ENCODE measurements at places on chromosomes 13 and 19.

DNA sequence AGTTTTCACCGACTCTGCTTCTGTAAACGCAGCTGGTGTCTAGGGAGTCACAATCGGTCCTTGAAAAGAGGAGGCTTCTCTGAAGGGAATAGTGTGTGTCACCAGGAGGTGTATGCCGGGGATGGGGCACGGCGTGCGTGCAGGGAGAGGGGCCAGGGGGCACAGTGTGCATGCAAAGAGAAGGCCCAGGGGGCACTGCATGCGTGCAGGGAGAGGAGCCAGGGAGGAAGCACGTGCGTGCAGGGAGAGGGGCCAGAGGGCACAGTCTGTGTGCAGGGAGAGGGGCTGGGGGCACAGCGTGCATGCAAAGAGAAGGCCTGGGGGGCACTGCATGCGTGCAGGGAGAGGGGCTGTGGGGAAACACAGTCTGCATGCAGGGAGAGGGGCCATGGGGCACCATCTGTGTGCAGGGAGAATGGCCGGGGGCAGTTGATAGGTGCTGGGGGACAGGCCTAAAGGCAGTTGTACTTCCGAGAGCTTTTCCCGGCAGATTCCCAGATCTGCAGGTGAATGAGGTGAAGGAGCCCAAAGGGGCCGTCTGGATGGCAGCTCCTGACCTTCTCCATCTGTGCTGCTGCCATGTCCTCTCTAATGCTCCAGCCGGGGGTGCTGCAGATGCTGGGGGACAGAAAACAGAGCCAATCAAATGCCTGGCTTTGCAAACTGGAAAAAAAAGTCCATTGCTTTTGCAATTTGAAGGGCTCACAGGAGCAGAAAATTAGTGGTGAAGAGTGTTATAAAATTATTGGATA, 36.4 kb downstream of the ATP11A start:
- DNase-seq = no peak

- no peak for DNase-seq
Observed at GRCh38 chr19:10899151-10899653, 27.8 kb downstream of the CARM1 start.

DNA sequence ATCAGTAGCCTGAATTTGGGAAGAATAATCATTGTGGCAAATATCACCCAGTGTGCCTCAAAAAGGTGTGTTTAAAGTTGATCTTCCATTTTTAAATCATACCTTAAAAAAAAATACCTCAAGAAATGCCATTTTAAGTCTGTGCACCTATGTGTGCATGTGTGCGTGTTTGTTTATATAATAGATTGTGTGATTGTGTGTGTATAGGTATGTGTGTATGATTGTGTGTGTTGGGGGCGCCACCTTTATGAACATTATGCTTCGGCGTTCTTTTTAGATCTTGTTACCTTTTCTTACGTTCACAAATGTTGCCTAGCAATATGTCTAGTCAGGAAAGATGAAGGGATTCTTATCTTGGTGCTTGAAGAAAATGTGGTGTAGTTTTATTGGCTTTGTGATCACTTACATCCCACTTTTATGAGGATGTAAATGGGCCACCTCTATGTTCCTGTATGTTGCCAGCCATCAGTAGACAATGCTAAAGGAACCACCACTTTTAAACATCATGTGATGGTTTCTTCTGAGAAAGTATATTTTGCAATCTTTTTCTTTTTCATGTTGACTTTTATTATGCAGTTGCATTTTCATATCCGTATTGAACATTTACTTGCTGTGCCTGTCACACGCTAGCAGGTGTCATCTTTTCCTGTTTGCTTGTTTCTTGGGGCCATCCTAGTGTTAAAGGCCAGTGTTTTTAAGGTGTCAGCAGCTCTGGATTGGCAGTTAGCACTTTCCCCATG, 2.2 kb upstream of the IRS2 start:
- no peak for DNase-seq

GRCh38 chr13:24146961-24147569, 13.5 kb upstream of the SPATA13 start:
- DNase-seq = no peak

DNA sequence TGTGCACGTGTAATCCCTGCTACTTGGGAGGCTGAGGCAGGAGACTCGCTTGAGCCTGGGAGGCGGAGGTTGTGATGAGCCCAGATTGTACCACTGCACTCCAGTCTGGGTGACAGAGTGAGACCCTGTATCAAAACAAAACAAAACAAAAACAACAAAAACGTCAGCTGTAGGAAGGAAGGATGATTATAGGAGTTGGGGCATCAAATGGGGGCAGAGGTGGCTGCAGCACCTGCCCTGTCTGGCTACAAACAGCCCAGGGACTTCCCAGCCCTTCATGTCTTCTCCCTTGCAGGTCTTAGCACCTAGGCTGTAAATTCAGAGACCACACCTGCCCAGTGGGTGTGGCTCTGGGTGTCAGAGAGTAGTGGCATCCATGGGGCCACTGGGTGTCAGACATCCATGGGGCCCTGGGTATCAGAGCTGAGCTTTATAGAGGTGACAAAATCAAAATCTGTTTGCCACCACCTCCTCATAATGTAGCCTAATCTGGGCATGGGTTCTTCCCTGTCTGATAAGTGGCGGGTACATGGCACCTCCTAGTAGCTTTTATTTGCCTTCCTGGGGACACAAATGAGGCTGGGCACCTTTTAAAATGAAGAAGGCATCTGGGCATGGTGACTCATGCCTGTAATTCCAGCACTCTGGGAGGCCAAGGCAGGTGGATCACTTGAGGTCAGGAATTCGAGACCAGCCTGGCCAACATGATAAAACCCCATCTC, 4.7 kb upstream of the B3GNT3 start:
- DNase-seq = no peak

- no peak for DNase-seq
Observed at GRCh38 chr19:17091758-17092333, 16.3 kb downstream of the MYO9B start.

GRCh38 chr19:32675720-32676185, at the start of gene RGS9BP:
TSS of gene RGS9BP (plus strand) at chr19:32675848. CDS start at chr19:32676264, 416 bp downstream.
- DNase-seq = peak; percentile 37

DNA sequence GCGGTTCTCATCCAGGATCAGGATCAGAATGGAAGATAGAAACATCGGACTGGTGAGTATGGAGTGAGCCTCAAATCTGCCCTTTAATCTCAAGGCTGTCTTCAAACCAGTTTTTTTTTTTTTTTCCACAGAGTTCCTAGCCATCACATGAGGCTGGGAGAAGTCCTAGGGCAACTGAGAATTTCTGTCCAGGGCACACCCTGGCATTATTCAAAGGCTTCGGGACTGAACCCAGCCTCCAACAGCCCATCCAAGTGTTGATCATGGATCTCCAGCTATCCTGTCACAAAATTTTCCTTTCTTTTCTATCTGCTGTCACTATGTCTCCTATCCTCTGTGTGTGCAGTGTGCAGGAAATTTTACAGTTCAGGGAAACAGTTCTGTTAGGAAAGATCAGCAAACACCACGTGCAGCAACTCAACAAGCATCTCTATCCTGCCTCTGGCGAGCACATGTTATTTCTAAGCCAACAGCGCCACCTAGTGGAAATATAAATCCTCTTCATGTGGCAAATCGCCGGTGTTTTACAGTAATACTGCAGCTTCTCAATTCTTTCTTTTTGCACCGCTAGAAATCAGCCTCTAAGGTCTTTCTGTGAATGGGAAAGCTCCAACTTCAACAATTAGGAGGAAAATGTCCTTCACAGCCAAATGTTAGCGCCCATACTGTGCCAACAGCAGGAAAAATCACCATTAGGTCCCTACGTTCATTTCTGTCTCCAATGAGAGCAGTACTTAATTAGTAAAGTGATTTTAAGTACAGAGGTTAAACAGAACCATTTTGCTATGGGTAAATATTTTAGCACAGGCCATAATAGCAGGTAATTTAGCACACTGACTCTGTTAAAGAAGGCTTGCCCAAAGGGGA, 21.4 kb upstream of the ZNF181 start:
- peak; percentile 58 for DNase-seq

- no peak for DNase-seq
Observed at GRCh38 chr19:11382898-11383705, 1.0 kb downstream of the EPOR start.

GRCh38 chr19:14494411-14494810, 1.5 kb downstream of the GIPC1 start:
- no peak for DNase-seq

GRCh38 chr13:23644527-23645138, 74.4 kb downstream of the TNFRSF19 start:
- no peak for DNase-seq

DNA sequence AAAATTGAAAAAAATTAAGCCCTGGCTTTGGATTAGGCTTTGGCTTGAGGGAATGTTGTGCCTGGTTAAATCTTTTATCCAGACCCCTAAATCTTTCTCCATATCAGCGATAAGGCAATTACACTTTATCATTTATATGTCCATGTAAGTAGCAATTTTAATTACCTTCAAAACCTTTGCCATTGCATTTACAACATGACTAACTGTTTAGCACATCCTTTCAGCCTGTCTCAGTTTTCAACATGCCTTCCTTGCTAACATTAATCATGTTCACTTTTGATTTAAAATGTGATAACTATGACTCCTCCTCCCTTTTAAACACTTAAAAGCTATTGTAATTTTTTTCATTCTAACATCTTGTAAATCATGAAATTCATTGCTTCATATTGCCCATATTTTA, 583.7 kb downstream of the SLITRK1 start:
- no peak for DNase-seq

DNA sequence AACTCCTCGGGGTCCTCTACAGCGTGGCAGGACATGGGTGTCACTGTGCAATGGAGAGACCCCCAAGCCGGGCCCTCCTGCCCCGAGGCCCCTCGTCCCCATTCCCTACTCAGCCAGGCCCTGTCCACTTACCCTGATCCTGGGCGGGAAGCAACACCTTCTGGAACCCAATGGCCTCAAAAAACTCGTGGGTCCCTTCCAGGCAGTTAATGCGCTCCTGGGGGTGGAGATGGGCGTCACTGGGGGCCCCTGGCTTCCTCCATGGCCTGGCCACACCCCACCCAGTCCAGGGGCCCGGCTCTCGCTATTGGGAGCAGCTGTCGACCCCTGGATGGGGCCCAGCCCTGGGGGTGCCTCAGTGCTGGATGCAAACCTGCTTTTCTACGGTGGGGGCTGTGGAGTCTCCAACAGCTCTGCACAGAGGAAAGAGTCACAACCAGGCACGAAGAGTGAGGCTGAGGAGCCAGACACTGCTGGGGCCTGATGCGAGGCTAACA, 10.8 kb downstream of the UBXN6 start:
- no peak for DNase-seq

DNA sequence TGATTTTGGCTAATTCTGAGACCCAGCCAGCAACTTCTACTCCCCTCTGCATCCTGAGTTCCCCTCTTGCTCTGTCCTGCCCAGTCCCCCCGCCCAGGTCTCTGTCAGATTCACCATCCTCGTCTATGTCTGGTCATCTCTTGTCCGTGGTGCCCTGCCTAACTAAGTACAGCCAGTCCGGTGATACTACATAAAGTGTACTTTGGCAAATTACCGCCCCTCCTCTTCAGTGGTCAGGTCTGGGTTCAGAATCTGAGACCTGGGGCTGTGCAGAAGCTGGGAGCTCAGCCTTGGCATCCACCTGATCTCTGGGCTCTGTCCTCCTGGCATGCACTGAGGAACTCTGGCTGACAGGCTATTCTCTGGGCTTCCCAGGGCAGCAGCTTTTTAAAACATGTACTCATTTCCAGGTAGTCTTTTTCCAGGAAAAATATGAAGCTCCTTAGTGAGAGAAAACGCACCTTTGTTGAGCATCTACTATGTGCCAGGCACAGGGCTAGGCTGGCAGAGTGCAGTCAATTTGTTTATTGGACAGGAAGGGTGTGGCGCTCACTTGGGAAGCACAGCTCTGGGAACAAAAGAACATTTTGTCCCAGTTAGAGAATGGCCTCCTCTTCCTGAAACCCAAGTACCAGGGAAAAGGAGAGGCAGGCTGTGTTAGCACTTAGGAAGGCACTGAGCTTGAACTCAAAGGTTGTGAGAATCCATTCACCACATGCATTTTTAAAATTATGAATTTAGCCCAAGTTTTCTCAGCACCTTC, 88.9 kb downstream of the TSHZ3 start:
- no peak for DNase-seq

GRCh38 chr19:29411113-29411581, 114.6 kb upstream of the VSTM2B start:
- peak; percentile 80 for DNase-seq

- DNase-seq = no peak
Observed at GRCh38 chr13:113428871-113429607, 24.2 kb downstream of the ADPRHL1 start.

DNA sequence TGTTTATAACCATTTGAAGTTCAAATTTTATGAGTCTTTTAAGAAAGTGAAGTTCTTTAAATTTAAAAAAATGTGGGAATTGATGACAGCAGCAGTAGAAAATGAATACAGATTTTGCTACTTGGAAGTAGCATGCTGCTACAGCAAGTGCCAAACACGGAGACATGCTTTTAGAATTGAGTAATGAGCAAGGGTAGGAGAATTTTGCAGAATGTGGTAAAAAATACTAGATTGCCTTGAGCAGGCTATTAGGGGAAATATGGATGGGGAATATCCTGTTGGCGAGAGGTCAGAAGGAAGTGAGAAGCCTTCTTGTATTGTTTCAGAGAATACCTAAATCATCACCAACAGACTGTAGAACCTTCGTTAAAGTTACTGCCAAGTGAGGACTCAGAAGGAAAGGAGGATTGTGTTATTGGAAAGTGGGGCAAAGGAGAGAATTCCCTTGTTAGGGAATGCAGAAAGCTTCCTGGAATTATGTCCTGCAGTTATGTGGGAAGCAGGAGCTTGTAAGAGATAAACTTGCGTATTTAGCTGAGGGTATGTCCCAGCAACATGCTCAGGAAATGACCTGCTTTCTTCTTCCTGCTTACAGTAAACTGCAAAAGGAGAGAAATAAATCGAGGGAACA, 32.4 kb upstream of the OXGR1 start:
- peak; percentile 35 for DNase-seq

GRCh38 chr19:43474986-43475705, 9.7 kb upstream of the LYPD3 start:
- peak; percentile 94 for DNase-seq

DNA sequence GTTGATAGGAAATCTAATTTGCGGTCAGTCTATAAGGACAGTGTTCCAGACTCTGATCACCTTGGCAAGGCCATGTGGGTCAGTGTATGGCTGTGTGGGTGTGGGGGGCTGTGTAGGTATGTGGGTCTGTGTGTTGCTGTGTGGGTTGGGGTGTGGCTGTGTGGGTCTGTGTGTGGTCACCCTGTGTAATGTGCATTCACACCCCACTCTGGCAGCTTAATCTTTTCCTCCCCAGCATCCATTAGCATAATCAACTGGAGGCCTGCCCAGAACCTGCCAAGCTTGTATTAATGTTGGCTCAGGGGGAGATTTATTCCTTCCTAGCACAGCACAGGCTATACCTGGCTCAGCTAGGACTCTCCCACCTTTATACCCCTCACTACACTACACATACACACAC, 203.2 kb downstream of the TUBA3C start:
- no peak for DNase-seq

DNA sequence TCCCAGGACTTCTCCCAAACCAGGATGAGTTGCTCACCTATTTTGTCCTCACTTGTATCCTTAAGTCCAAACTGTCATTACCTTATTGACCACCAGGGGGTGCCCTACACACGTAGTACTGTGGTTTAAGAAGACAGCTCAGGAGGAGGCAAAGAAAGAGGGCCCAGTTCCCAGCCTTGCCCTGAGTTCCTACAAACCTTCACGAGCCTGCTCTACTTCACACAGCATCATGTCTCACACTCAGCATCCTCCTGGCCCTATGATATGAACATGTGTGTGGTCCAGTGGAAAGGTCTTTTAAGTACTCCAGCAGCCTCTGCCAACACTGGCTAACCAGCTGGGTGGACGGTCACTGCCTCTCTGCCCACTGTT, 8.1 kb upstream of the ZNF784 start:
- peak; percentile 92 for DNase-seq

GRCh38 chr13:108155185-108156106, 59.9 kb downstream of the LIG4 start:
- peak; percentile 30 for DNase-seq

All from muscle of arm (tissue), 14 donors.